ENCODE measurements at places on chromosomes 5 and 9.

- no peak for DNase-seq
Measured at GRCh38 chr9:96279932-96280331, 22.0 kb downstream of the HSD17B3 start.

- DNase-seq, result peak; percentile 57
Measured at GRCh38 chr9:22052376-22052945, 43.4 kb upstream of the CDKN2B start.

GRCh38 chr5:93247105-93247504, 333.9 kb downstream of the NR2F1-AS1 start:
- DNase-seq, result no peak

- no peak for DNase-seq
Measured at GRCh38 chr5:178392931-178393394, 160.4 kb upstream of the PHYKPL start.

- DNase-seq, result no peak
Measured at GRCh38 chr5:180787711-180788431, 14.7 kb downstream of the MGAT1 start.

DNA sequence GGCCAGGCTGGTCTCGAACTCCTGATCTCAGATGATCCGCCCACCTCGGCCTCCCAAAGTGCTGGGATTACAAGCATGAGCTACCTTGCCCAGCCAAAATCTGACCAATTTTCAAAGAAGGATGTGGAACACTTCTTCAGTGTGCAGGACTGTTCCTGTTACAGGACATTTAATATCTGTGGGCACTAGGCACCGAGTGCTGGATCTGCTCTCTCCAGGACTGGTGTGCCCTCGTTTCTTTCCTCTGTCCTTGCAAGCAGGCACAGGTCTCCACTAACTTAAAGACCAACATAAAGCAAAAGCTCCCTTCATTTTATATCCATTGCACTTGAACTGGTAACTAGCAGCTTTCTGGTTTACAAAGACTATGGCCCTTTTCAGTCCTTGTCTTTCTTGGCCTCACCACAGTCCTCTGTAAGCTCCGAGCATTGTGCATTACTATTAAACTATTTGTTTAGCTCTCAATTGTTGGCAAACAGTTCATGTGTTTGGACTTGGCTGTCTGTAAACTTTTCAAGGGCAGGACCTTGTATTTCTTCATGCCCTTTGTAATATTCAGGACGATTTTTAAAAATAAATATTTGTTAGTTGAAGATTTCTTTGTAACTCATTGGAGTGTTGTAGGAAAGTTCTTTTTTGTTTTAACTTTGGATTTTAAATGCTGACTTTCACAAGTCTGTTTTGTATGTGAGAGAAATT, 37.3 kb downstream of the ARHGEF28 start:
- DNase-seq, result no peak

DNA sequence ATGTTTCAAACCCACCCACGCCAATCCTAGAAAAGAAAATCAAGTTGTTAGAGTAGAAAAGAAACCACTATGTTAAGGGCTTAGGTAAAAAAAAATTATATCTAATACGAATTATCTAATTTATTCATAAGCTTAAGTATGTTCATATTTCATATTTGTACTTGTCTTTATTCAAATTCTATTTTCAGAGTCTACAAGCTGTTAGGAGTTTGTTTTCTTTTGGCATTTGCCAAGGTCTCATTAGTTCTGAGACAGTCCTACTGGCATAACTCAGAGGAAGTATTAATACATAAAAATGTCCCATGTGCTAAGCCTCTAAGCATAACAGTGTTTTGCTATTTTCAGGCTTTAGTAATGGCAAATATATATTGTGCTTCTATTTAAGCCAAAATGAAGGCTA, 57.6 kb downstream of the STARD4 start:
- no peak for DNase-seq

- no peak for DNase-seq
Measured at GRCh38 chr9:95764533-95765319, 110.8 kb upstream of the ERCC6L2 start.

DNA sequence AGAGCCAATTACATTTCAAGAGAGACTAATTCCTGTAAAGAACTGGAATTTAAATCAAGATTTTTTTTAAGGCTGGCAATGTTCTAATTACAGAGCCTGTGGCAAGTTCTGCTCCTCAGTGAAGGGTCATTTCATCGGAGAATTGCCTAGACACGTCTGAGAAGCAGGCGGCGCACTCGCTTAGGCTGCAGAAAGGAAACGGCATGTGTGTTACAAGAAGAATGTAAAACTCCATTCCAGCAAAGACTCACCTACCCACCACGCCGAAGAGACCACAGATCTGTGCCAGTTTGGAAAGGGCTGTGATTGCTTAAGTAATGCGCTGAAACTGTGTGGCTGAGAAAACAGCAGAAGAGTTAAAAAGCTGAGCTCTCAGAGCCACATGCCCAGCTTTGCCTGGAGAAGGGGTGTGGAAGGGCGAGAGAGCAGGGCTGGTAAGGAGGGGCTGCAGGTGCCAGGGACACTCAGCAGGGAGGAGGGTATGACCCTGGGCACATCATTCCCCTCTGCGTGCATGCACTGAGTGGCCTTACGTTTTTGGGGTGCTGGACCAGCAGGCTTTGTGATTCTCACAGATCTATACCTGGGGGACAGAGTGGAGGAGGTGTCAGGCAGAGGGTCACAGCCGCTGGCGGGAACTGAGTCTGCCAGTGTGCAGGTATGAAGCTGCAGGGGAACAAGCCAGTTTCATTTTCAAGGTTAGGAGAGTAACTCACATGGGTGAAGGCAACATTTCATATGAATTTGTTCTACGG, 17.8 kb upstream of the SLC25A51 start:
- DNase-seq, result no peak

GRCh38 chr9:90099262-90099963, 494.6 kb downstream of the GADD45G start:
- no peak for DNase-seq

GRCh38 chr9:109182940-109183798, 16.1 kb upstream of the FRRS1L start:
- no peak for DNase-seq

- no peak for DNase-seq
Measured at GRCh38 chr5:102959055-102959454, 160.9 kb downstream of the GIN1 start.

- no peak for DNase-seq
Measured at GRCh38 chr5:103016167-103016566, 103.8 kb downstream of the GIN1 start.

GRCh38 chr5:143064676-143065075, 294.5 kb downstream of the ARHGAP26 start:
- no peak for DNase-seq

- no peak for DNase-seq
Measured at GRCh38 chr5:109838157-109838556, 148.4 kb downstream of the MAN2A1 start.

GRCh38 chr5:123046222-123046621, 9.7 kb upstream of the PPIC start:
- DNase-seq, result no peak

- DNase-seq, result no peak
Measured at GRCh38 chr5:145158730-145159129, 676.4 kb downstream of the PRELID2 start.

DNA sequence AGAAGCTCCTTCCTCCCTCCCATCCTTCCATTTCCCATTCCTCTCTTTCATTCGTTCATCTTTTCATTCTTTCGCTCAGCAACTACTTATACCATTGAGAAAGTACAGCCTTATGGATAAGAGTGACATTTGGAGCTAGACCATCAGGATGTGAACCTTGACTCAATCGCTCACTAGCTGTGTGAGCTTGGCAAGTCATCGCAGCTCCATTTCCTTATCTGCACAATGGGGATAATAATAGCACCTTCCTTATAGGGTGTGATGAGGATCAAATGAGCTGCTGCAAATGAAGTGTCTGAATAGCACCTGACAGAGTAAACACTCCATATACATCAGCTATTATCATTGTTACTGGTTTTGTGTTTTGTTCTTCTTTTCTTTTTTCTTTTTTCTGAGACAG, 28.1 kb upstream of the SYNPO start:
- no peak for DNase-seq

GRCh38 chr5:91302305-91302704, 80.8 kb downstream of the ARRDC3 start:
- no peak for DNase-seq

DNA sequence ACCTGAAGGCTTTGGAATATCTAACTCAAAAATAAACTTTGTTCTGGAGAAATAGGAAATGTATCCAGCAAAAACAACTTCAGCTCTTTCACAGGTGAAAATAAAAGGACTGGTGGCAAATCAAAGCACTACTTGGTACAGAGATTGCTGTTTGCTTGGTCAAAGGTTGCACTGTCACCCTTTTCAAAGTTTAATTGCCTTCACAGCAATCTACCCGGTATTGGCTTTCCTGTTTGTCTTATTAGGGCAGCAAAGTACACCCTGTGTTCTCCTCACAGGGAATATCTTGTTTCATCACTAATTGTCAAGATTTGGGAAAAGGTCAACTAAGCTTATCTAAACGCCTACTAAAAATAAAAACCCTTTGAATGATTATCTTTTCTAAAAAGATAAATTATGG, 214.1 kb upstream of the ADCY2 start:
- no peak for DNase-seq

DNA sequence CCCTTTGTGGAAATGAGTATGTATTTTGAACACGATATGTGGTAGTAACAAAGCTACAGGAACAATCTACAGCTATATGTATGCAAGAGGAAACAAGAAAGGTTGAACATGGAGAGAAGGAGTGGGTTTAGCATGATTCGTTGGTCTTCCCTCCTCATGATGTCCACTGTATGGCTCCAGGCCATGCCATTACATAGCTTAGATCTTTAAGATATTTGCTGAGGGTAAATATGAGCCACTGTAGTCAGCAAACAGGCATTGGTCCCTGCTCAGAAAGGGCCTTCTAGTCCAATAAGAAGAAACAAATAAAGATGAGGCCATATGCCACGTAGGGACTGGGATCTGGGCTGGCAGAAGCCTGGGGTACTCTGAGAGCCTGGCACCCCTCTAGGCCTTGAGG, 543.2 kb upstream of the SGCD start:
- DNase-seq, result no peak

DNA sequence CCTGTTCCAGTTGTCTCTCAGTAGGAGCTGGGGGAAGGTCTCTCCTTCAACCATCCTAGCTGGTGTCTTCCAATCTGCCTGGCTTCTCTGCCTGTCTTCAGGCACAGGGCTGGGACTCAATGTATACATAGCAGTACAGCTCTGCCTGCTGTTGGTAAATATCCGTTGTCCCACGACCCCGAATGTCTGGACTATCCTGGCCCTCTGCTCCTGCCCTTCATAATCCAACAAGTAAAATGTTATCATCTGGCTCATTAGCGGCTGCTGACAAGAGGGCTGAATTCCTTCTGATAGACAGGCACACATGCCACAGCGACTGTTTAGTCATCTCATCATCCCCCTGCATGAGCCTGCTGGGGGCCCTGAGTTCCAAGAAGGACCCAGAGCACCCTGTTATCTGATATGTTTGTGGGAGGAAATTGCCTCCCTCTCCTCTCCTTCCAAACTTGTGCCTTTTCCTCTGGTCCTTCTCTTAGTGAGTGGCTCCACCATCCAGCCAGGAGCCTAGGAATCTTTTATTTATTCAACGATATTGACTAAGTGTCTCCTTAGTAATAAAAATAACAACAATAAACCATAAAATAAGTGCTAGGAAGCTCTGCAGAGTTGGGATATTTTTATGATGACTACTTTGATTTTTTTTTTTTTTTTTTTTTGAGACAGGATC, 29.5 kb upstream of the TGFBR1 start:
- no peak for DNase-seq

DNA sequence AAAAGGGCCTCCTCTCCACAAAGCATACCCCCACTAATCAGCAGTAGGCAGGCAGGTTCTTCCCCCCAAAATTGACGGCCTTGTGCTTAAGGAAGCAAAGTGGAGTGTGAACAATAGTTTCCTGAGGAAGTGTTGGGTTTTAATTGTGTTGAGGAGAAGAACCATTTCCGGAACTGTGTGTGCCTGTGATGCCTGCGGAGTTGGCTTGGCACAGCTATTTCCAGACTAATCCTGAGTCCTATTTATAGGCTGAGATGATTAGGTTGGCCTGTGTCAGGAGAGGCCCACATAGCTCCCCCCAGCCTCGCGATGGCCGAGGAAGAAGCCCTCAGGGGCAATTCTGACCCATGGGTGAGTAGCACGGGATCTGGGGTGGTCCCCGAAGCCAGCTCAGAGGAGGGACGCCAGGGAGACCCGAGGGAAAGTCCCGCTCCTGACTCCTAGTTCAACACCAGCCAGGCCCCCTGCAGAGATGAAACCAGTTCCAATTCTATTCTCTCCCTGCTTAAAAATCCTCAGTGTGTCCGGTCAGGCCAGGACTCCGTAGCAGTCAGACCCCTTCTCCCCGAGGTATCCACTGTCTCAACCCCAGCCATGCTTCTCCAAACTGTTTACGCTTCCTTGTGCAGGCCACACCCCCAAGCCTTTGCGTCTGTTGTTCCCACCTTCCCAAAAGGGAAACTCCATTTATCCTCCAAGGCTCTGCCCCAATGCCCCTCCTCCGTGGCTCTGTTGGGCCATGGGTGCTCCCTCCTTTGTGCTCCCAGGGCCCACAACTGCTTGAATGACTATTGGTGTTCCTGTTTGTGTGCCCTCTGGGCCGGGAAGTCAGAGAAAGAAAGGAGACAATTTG, 18.1 kb downstream of the GSN start:
- DNase-seq, result no peak

All from stimulated activated CD4-positive, alpha-beta T cell treated with anti-CD3 and anti-CD28 coated beads, Interleukin-2, amount 100 ng/mL, for 24 hours (primary cell).